ENCODE measurements at places on chromosomes 1 and 21.

- DNase-seq = no peak
These were observed 171.5 kb upstream of the PALMD start for GRCh38 chr1:99474350-99474893.

DNA sequence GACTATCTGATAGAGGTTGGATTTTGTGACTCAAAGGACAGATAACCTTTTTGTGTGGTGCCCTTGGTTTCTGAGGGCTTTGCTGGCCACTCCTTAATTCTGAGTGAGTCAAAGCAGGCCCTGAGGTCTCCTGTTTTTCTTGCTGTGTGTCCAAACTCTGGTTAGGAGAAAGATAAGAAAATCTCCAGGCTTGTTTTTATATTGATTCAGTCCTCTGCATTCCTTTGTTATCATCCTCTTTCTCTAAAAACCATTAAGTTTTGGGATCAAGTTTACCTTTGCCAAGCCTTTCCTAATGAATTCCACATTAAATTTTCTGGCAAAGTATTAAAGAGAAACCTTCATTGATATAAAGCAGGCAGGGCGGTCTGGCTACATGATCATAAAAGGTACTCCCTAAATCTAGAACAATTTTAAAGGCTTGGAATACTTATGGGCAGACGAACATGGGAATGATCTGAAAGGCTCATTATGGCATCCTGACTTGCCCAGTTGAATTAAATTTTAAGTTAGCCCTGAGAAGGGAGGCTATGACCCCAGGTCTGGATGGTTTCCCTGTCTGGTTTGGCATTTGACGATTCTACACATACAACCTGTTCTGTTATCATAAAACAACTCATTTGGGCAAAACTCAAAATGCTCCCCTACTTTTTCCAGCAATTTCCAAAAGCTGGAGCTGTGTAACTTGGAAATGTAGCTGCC is 20.8 kb downstream of the ZBTB8B start:
- peak; percentile 80 for DNase-seq

DNA sequence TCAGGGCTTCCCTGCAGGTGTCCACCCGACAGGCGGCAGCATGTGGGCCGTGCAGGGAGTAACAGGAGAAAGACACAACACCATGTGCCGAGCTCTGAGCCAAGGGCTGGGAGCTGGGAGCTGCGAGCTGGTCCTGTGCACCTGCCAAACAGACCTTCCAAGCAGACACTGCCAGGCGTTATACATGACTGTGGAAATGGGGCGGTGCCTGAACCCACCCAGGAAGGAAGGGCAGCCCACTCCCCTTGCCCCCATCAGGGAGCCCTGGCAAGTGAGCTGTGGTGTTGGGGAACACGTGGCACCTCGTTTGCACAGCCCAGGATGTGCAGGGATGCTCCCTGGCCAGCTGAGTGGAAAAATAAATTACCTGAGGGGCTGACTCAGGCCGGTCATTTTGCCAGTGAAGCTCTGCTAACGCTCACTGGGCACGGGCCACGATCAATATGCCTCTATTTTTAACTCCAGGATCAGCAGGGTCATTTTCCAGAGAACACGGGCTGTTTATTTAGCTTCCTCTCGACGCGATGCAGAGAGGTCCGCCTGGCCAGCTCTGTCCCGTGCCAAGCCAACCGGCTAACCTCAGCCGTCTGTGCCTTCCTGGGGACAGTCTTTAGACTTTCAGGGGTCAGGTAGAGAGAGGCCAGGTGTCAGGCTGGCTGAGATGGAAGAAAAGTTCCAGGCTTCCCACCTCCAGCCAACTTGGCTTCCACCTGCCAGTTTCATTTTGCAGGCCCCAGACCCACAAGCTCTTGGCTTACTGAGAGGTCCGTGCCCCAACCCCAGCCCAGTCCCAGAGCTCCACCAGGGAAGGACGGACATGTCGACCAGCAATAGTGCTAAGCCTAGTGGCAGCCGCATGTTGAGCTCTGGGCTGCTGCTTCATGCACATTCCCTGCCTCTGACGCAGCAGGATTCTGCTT is 196.7 kb upstream of the VAMP3 start:
- no peak for DNase-seq

GRCh38 chr1:93078638-93078985 is 471 bp upstream of the MTF2 start:
- no peak for DNase-seq

GRCh38 chr1:96926176-96926575 is 204.6 kb downstream of the PTBP2 start:
- DNase-seq = peak; percentile 30

DNA sequence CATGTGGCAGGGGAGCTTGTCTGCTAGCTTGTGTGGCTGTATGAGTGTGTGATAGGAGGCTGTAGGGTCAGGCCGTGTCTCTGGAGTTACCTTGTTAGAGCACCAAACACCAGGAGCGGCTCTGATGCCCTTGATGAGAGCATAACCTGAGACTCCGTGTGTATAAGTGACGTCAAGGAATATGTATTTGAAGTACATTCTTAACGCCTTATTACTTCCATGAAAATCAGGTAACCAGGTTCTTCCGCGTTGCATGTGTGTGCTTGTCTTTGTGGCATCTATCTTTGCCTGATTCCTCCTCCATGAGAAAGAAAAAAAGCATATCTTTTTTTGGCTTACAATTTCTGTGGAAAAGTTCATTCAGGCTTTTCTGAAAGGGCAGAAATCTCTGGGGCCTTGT is 4.6 kb downstream of the OLFML3 start:
- no peak for DNase-seq

DNA sequence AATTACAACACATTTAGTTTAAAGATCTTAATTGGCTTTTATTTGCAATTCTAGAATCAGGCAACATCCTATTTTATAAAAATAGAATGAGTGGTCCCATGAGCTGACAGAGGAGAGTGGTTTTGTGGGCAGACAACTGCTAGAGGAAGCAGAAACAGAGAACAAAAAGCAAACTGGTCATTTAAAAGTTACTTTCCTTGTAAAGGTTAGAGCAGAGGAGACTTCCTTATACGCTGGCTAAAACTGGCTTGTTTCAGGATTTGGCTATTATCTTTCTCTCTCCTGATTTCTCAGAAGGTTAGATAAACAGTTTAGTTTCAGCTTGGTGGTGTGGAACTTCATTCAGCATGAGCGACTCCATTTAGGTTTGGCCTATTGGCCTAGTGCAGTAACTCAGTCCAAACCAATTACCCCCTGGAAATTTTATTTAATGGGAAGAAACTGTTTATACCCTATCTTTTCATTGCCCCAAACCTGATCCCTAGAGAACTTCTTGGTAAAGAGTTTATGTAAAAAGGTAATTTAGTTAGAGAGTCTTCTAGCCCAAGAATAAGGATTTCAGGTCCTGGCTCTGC is 32.2 kb upstream of the IL20 start:
- DNase-seq = no peak

GRCh38 chr1:86951430-86951829 is 37.0 kb downstream of the HS2ST1 start:
- no peak for DNase-seq

- DNase-seq = no peak
These were observed 83.8 kb upstream of the ATP1B1 start for GRCh38 chr1:169022648-169023047.

All from NCI-H226 (cell line).